ENCODE measurements at places on chromosomes 6 and 20. TPM values are rescaled to one million over a fixed set of nuclear protein-coding genes. Genes with fewer than 3 reads are reported as not detected.
A peak's percentile ranks its signal among the peaks of the same experiment; 100 is the strongest.

RXRB gene
- 8.1 TPM for polyA plus RNA-seq

KHDC1L gene
- polyA plus RNA-seq = not detected

SPAG4 gene
- polyA plus RNA-seq = 0.44 TPM

RNF39 gene
- polyA plus RNA-seq = not detected

GRCh38 chr20:59163631-59164530 is at the start of gene ZNF831:
ZNF831 (plus strand) TSS chr20:59163821; CDS start chr20:59191020, 27,199 bp downstream.
- DNase-seq = peak; percentile 66

DNA sequence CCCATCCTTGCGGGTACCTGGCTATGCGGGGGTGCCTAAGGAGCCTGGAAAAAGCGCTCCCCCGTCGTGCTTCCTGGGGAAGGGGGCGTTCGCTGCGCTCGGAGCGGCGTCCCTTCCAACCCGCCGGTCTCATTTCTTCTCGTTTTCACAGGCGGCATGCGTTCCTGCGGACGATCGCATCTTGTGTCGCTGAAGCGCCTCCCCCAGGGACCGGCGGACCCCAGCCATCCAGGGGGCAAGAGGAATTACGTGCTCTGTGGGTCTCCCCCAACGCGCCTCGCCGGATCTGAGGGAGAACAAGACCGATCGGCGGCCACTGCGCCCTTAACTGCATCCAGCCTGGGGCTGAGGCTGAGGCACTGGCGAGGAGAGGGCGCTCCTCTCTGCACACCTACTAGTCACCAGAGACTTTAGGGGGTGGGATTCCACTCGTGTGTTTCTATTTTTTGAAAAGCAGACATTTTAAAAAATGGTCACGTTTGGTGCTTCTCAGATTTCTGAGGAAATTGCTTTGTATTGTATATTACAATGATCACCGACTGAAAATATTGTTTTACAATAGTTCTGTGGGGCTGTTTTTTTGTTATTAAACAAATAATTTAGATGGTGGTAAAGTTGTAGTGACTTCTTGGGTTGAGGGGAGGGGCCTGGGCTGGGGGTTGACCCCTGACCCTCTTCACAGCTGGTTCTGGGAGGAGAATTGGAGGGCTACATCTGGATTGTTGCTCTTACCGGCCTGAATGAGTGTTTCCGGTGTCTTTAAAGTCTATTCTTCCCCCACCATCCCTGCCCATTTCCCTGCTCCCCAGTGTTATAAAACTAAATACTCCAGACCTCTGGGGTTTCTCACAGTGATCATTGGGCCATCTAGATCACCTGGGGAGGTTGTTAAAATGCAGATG is 1.1 kb downstream of the ID1 start:
- DNase-seq = no peak

DNA sequence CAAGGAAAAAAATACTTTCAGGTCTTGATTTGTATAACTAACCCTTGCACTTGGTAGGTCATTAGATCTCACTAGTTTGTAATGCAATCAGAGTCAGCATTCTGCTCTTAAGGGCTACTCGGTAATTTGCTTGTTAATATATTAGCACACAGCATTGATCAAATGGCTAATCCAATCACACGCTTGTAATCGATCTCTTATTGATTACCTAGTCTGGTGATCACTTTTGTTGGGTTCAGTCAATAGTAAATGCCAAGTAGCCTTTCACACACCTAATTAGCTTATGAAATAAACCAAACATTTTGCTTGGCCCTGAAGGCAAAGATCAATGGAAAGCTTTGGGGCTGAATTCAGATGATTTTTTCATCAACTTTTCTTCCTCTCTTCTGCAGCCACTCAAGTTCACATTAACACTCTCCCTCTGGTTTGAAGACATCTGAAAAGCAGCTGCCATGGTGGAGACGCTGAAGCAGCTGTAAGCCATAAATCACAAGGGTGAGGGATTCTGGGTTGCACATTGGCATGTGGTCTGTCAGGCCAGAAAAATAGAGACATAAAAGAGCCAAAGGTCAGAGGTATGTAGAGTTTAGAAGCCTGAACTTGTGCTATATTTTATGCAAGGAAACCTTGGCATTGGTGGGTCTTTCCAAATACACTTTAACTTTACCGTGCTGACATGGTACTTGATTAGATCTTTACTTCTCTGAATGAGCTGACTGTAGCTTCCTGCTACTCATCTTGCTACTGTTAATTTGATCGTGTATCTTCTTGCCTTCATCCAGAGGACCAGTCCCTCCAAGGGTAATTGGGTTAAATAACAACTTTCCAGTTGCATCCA is 234.4 kb downstream of the SIM1 start:
- DNase-seq = no peak

DNA sequence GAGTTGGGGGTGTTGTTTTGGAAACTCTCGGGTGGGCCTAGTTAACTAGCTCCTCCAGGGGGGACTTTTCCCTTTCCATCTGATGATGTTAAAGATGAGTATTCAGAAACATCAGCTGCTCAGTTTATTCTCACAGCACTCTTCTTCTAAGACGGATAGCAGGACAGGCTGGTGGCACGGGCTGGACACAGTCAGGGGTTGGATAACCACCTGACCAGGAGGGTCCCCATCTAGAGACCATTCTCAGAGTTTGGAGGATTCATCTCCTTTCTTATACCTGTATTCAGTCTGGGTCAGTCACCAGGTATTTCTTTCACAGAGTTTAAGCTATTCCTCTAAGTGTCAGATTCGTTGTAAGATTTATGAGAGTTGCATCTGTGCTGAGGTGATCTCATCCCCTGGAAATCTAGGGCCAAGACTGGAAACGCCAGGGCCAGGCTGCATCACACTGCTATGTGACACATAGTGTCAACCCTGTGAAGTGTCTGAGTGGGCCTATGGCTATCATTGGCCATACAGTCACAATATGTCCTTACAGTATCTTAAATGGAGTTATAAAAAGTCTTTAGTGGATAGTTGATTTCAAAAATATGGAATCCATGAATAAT is 111.7 kb downstream of the FAM50B start:
- DNase-seq = no peak

- DNase-seq = no peak
Observed at GRCh38 chr6:70314296-70314695, 11.4 kb upstream of the COL9A1 start.

- DNase-seq = no peak
Observed at GRCh38 chr6:43013097-43013842, 476 bp downstream of the MEA1 start.

DNA sequence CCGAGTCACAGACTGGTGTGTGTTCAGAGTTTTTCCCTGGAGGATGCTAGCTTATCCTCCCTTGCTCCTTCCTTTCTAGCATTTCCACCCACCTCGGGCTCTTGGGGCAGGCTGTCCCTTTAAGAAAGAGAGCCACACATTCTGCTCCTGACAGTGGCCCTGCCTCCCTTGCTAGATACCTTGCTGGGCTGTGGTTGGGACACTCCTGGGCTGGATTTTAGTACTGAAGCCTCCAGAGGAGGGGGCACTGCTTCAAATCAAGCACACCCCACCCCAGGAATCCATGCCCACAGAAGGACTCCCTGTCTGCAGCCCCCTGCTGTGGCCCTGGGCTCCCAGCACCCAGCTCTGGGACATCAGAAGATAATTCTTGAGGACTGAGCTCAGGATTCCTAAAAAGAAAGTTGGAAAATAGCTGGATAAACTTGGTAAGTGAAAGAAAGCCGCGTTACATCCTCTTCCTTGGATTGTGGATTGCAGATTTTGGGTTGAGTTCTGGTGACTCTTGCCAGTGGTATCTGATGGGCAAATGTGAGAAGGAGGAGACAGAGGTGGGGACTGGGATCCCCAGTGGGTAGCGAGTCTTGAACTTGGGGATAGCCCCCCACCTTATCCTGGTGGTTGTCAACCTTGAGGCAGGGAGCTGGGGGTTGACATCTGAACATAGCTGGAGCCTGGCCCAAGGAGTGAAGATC is 29.0 kb downstream of the DAAM2 start:
- DNase-seq = no peak

- no peak for DNase-seq
Observed at GRCh38 chr6:19803331-19804204, 33.6 kb upstream of the ID4 start.

DNA sequence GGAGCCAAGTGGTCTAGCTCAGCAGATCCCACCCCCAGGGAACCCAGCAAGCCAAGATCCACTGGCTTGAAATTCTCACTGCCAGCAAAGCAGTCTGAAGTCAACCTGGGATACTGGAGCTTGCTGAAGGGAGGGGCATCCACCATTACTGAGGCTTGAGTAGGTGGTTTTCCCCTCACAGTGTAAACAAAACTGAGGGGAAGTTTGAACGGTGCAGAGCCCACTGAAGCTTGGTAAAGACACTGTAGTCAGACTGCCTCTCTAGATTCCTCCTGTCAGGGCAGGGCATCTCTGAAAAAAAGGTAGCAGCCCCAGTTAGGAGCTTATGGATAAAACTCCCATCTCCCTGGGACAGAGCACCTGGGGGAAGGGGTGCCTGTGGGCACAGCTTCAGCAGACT is 819.5 kb upstream of the EPHA7 start:
- DNase-seq = no peak

DNA sequence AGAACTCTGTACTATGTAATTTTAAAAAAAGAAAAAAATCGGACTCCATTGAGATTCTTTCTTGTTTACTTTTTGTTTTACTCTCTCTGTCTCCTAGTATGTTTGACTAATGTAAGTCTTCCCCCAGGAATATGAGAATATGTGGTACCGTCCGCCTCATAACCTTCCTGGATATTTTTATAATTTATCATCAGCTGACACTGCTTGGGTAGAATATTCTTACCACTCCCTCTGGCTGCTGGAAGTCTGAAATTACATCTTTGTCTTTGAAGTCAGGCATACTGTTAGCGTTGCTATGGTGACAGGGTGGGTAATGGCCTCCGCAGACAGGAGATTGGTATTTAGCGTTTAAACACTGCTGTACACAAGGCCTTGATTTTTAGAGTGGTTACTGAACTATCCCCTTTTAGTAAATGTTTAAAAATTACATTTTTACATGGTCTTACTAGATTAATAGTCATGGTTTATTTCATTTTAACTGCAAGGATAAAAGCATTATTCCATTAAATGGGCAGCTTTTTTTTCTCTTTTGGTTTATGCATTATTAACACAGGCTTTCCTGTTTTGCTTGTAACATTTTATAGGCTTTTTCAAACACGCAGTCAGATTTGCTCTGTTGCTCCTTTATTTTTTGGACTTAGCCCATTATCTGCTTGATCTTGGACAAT is 176.4 kb downstream of the ARID1B start:
- DNase-seq = peak; percentile 47

Measured in naive B cell (primary cell).